ENCODE measurements at places on chromosomes 3 and 15.
A peak's percentile ranks its signal among the peaks of the same experiment; 100 is the strongest.

DNA sequence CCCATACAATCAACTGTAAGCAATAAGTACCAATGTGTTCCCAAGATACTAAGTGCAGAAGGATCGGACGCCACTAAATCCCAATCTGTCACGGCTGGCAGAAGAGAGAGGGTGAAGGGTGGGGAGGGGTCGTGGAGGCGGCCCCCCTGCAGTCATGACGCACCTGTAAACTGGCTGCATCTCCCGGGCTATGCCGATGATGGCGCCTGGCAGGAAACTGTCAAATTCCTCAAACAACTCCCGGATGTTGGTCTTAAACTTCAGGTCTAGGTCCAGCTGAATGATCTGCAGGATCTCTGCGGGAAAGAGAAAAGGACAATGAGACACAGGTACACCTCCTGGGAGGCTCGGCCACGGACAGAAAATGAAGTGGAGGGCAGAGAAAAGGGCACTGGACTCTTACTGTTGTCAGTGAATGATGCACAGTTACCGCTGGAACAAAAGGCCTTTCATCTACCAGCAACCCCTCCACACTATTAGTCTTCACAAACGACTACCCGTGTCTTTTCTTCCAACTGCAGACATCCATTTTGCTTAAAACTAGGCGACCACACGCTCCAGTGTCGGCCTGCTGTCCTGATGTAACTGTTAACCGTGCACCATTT lies 114.6 kb downstream of the XXYLT1 start:
- DNase-seq, result no peak

DNA sequence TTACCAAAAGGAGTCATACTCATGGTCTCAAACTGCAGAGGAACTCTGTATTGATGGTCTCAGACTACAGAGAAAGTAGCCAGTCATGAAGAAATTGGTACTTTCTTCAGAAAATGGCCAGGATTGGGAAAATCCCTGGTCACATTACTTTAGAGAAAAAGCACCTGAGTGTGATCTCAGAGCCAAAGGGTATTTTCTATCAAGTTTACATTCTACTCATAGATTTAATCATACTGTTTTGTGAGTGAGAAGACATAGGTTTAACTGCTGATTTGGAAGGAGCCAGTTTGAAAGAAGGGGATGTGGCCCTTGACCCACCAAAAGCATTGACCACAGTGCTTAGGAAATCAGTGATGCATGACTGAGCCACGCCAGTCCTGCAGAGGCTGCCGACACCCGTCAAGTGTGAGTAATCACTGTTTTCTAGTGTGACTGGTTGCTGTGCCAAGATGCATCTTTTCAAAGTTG lies 203.6 kb downstream of the AKAP13 start:
- DNase-seq, result no peak

DNA sequence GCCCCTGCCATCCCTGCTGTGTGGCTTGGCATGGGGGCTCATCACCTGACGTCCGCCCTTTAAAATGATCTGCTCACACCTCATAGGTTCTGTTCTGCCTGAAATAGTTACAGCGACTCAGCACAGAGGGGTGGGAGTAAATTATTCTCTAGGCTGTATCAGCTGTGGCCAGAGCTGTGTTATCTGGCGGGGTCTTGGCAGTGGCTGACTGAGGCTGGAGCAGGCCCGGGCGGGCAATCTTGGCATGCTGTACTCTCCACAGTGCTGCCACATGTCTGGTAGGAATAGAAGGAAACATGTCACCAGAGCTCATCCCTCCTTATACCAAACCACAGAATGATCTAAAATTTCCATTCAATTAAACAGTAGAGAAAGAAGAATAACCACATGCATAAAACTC lies 499.9 kb upstream of the LMCD1 start:
- DNase-seq, result no peak

DNA sequence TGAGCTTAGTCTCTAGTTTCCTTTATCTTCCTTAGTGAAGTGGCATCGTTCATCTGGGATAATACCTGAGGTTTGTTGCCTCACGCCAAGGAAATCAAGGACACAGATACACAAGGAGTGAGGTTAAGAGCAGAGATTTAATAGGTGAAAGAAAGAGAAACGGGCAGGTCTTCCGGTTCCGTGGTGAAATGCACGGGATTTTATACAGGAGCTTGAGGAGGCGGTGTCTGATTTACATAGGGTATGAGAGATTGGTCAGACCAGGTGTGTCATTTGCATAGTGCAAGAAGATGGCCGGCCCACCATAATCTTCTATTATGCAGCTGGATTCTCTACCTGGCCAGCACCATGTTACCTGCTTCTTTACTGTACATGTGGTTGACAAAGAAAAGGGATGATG lies 17.2 kb downstream of the ARRDC4 start:
- DNase-seq, result no peak

- no peak for DNase-seq
Measured at GRCh38 chr3:188734395-188734794, 437.4 kb upstream of the TPRG1 start.

GRCh38 chr3:187025656-187026316 lies 95.5 kb downstream of the ST6GAL1 start:
- DNase-seq, result no peak

- DNase-seq, result no peak
Measured at GRCh38 chr15:26879706-26880105, 12.8 kb downstream of the GABRA5 start.

DNA sequence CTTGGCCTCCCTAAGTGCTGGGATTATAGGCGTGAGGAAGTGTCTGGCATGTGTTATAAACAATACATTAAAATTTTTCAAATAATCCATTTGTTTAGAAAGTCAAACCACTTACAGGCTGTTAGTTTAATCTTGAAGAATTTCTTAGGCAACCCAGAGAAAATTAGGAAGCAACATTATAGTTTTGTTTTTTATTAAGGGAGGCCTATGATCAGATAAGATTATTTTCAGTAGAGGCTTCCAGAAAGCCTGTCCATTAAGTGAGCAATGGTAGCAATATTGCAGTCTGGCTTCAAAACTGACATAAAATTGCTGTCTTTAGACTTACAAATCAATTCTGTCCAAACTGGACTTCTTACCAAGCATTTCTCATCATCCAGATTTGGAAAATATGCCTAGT lies 49.6 kb downstream of the CD47 start:
- DNase-seq, result no peak

DNA sequence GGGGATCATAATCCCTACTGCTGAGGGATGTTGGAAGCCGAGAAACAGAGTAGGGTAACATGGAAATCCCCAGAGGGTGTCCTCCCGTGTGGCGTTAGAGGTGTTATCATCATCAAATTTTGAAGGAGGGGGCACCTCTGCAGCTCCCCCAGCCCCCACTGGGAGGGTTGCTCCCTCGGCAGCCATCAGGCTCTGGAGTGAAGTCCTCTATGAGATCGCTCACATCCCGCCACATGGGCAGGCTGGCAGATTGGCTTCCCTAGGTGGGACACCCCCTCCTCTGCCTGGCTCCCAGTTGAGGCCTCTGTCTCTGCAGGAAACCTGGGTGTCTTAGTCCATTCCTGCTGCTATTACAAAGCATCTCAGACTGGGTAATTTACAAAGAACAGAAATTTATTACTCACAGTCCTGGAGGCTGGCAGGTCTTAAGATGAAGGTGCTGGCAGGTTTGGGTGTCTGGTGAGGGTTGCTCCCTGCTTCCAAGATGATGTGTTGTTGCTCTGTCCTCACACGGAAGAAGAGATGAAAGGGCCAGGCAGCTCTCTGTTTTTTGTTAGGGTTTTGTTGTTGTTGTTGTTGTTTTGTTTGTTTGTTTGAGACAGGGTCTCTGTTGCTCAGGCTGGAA lies 120.5 kb downstream of the NUP210 start:
- DNase-seq, result no peak

DNA sequence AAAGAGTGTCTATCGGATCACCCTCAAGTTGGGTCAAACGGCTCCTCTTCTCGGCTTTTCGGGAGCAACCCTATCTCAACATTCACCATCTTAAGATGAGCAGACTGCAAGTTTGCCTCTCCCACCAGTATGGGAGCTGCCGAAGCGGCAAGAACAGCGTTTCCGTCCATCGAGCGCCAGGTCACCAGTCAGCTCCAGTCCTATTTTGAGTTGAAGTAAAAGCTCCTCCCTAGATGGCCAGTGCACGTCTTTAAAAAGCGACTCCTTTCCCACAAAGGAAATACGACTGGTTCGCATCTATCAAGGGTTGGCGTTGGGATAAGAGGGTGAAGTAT lies 369 bp upstream of the U2SURP start:
- no peak for DNase-seq

GRCh38 chr3:167032267-167032876 lies 347.7 kb downstream of the ZBBX start:
- peak; percentile 43 for DNase-seq

DNA sequence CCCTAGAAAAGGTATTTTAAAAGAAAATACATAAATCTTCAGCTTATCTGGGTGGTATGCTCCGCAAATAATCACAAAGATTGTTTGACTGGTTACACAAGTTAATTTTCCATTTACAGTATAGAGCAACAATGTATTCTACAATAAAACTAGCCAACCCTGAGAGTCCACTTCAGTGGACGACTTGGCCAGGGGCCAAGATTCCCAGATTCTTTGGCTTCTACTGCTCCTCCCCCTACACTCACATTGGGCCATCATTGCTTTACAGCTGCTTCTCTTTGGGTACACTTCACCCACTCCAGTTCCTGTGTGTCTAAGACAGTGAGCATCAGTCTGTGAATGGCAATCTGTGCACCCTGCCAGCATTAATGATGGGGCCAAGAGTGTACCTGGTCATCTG lies 17.2 kb upstream of the PRICKLE2 start:
- DNase-seq, result peak; percentile 40

DNA sequence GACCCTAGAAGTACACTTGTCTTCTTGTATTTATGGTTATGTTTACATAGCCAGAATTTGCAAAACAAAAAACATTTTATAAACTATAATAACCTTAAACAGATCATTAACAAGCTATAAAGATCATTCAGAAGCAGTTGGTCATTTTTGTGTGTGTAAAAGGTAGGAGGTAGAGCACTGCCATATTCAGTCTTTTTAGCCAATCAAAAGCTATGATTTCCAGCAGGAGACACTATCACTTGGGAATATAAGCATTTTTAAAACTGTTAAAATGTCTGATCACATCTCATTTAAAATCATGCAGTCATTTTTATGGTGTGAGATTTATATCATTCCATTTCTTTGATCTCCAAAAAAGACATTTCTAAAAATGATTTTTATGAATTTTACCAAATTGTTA lies 42.6 kb upstream of the ATP2C1 start:
- DNase-seq, result no peak

DNA sequence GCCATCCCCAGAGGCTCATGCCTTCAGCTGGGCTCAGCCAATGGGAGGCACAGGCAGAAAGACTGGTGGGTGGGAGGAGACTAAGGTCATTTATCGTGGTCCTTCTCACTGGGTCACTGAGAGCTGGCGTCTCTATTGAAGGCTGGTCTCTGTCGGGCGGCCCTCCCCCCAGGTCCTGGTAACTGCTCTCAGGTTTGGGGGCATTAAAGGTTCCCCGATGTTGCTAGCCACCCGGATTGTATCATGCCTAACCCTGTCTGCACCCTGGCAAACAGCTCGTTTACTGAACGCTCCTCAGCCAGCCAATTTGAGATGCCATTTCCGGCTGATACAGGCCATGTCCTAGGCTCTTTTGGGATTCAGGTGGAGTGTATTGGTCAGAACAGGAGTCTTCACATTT lies 10.5 kb downstream of the SELENOS start:
- peak; percentile 29 for DNase-seq

- DNase-seq, result no peak
Measured at GRCh38 chr3:63857311-63857710, 6.3 kb downstream of the THOC7 start.

DNA sequence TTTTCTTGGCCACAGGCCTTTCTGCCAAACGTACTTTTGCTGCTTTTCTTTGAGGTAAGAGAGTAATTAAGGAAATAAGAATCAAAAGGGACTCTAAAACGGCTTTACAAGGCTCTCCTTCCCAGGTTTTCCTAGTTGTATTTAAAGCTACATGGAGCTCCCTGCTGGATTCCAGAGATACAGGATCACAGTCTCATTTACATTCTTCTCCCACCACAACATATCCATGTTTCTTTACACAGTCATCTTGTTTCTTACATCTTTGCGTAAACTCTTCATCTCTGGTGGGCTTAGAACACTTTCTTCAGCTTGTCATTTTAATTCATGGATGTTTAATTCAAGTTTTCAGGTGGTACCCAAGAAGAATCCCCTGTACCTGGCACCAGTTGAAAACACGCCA lies 117.6 kb upstream of the BFSP2 start:
- DNase-seq, result no peak

DNA sequence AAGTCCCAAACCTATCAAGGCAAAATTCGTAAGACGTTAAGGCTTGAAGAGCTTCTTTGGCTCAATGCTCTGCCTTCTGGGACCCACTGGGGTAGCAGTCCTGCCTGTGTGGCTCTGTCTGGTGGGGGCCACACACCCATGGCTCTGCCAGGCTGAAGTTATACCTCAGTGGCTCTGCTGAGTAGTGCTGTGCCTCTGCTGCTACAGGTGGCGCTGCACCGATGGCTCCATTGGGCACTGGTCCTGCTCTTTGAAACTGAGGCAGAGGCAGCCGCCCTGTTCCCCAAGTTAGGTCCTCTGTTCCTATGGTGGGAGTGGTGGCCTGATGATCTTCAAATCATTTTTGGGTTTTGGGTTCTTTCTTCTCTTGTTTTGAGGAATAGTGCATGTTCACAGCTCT lies 68.0 kb upstream of the AP4E1 start:
- peak; percentile 36 for DNase-seq

DNA sequence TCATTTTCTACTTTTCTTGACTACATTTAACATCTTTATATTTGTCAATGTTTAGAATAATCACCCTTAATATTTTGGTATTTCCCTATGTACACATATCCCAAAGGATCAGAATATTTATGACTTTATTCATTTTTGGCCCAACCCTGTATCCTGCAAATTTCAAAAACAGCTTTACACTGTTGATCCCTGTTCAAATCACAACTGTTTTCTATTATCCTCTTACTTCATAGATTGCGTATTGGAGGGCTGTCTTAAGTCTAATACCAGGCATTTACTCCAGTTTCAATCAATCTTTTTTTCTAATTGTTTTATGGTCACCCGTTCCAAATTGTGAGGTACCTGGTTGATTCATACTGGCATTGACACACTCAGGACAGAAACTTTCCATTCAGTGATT lies 107.9 kb downstream of the RPL22L1 start:
- no peak for DNase-seq

DNA sequence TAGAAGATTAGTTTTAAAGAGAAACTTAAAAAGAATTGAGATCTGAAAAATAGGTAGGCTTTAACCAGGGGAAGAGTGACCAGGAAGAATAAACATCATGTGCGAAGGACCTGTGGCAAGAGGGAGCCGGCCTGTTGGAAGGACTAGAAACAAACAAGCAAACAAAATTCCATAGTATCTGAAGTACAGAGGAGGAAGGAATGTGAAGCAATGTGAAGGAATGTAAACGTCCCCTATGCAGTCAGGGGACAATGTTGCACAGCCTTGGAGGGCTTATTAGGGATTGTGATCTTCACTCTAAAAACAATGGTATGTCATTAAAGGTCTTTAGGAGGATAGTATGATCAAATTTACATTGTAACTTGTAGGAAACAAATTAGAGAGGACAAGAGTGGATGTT lies 84.4 kb upstream of the PLCL2 start:
- DNase-seq, result peak; percentile 35

- no peak for DNase-seq
Measured at GRCh38 chr15:75662823-75663519, 15.3 kb downstream of the SNX33 start.
